ENCODE measurements at places on chromosomes 5 and 9.

DNA sequence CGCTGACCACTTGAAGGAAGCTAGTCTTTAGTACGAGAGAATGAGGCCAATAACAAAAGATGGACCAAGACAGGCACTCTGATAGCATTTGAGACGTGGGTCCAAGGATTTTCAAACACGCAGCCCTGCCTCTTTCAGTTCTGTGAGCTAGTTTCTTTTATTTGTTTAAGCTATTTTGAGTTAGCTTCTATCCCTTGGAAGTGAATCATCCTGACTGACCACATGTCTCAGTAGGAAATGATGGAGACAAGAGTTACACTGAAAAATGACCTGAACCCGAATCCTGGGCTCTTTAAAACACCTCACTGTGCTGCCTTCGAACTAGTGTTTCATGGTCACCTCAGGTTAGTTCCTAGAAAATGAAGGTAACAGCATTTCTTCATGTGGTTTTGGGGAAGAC lies 9.9 kb downstream of the TEK start:
- no peak for DNase-seq

DNA sequence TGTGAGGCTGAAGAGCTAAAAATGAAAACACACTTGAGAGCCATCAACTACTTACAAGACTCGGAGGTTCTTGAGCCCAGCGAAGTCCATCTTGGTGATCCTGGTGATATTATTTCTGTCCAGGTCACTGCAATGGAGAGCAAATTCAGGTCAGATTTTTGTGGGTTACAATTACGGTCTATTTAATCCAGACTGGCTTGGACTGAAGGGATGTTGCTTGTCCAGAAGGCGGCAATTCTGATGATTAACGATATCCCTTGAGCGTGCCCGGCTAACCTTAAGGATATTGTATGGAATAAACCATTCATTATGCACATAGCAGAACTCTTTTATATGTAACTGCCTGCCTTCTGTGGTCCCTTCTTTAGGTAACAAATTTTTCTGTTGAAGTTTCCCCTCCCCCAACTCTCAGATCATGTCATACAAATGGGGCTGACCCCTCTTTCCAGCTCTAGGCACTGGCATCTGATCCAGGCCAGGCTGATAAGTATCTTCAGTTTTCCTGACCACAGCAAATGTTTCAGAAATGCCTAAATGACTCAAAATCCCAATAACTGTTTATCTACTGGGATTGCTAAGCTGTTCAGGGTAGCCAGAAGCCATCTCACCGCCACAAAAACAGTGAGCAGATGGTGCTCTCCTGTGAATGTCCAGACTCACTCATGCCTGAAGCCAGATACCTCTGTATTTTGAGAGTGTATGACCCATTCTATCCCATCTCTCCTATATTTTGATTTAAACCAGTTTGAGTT lies 49.4 kb downstream of the SLIT3 start:
- no peak for DNase-seq

DNA sequence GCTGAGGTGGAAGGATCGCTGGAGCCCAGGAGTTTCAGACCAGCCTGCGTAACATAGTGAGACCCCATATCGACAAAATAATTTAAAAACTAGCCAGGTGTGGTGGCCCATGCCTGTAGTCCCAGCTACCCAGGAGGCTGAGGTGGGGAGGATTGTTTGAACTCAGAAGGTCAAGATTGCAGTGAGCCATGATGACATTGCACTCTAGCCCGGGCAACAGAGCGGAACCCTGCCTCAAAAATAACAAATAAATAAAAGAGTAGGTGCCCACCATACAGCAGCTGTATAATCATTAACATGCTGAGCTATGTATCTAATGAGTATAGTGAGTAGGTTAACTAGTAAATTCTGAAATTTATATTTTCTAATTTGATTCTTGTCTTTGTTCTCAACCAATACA lies 11.0 kb upstream of the ATP6V0E1 start:
- no peak for DNase-seq

- no peak for DNase-seq
These were observed 67.4 kb downstream of the PLK2 start for GRCh38 chr5:58392496-58392895.

- DNase-seq = no peak
These were observed 269.1 kb downstream of the FSTL4 start for GRCh38 chr5:133343196-133343595.

DNA sequence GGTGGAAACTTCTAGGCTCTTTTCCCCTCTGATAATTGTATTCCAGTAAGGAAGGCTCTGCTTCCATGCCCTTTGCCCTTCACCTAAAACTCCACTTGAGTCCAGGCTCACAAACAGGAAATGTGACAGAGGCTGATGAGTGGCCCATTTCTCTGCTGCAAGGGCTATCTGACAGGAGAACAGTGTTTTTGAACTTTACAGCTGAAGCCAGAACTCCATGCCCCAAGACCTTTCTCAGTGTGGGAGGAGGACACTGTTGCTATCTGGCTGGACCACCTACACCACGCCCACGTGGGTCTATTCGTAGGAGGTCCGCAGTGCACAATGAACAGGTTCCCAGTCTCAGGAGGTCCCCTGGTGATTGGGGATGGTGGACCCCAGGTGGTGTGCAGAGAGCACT lies 13.6 kb downstream of the GGTA1 start:
- no peak for DNase-seq

GRCh38 chr9:127519301-127520166 lies 68.2 kb downstream of the LRSAM1 start:
- no peak for DNase-seq

DNA sequence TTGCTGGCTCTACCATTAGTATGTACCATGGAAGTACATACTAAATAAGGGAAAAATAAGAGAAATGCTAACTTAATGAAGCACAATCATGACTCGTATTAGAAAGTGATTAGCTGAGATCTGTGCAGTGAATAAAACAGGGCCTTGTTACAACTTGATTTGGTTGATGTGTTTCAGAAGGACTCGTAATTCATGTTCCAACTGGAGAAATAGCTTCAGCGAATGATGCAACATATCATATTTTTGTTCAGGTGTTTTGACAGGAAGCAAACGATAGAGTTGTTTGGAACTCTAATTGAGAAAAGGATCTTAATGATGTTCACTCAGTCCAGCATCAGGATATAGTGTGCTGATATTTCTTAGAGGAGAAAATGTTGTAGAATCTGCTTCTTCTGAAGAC lies 474.6 kb upstream of the WWC1 start:
- DNase-seq = no peak

DNA sequence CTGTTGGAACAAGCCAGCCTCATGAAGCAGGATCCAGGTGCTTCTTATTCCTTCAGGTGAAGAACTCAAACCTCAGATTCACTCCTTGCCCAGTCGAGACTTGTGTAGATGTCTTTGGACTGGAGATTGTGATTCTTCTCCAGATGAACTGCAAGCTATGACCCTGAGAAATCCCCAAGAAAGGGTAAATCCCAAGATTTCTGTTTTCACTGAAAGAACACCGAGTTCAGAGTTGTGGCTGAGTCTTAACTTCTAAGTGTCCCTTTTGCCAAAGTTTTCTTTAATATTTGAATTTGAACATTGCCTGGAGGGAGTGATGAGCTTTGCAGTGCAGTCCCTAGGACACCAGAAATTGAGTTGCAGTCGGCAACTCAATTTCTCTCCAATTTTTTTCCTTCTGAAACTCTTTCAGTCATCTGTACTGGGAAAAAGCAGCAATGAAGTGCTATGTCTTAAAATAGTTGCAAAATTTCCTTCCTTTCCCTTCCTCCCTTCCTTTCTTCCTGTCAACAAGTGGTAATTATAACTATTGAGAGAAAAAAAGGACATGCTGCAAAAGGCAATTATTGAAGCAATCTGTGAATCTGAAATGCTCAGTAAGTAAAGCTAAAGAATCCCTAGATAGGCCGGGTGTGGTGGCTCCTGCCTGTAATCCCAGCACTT lies 56.1 kb downstream of the ANKRD55 start:
- no peak for DNase-seq

DNA sequence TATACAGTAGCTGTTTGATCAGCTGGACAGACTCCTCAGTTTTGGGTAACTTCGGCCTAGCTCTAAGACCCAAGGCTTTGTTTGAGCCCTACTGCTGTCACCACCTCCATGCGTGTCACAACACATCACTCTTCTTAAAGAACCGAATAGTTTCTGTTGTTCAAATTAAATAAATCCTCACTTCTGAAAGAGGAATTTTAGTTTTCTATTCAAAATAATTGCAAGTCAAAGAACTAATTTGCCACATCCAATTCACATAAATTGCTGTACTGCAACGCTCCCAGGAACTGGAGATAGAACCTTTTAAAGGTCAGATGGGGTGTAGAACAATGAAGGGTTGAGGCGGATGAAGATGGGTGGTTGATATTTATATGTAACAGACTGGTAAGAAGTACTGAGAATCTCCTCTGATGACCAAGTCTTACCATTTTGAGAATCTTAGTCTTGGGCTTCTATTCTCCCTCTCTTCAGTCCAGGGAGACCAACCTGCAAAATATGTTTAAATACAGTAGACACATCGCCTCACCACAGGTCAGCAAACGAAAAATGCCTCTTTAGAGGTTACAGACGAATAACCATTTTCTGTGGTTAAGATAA lies 1.6 kb downstream of the NREP start:
- no peak for DNase-seq

- no peak for DNase-seq
These were observed 262.9 kb downstream of the SEMA5A start for GRCh38 chr5:9283021-9283420.

- DNase-seq = no peak
These were observed 54.2 kb downstream of the PRELID2 start for GRCh38 chr5:145780982-145781381.

DNA sequence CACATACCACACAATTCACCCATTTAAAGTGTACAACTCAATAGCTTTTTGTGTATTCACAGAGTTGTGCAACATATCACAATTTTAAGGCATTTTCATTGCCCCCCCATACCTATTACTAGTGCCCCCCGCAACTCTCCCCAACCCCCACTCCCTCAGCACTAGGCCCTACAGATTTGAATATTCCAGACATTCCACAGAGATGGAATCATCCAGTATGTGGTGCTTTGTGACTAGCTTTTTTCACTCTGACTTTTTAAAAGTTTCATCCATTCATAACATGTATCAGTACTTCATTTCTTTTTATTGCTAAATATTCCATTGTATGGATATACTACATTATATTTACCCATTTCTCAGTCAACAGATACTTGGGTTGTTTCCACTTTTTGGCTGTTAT lies 102.9 kb upstream of the LRRTM2 start:
- no peak for DNase-seq
